ENCODE measurements at places on chromosomes 5 and 9.

GRCh38 chr9:2018162-2018643 is 3.1 kb downstream of the SMARCA2 start:
- no peak for DNase-seq

GRCh38 chr5:111582993-111583601 is 70.8 kb upstream of the STARD4 start:
- DNase-seq: peak; percentile 70

GRCh38 chr9:107571148-107571547 is 81.6 kb upstream of the KLF4 start:
- DNase-seq: no peak

- DNase-seq: no peak
These were observed 212.5 kb downstream of the DEPDC1B start for GRCh38 chr5:60487476-60487875.

DNA sequence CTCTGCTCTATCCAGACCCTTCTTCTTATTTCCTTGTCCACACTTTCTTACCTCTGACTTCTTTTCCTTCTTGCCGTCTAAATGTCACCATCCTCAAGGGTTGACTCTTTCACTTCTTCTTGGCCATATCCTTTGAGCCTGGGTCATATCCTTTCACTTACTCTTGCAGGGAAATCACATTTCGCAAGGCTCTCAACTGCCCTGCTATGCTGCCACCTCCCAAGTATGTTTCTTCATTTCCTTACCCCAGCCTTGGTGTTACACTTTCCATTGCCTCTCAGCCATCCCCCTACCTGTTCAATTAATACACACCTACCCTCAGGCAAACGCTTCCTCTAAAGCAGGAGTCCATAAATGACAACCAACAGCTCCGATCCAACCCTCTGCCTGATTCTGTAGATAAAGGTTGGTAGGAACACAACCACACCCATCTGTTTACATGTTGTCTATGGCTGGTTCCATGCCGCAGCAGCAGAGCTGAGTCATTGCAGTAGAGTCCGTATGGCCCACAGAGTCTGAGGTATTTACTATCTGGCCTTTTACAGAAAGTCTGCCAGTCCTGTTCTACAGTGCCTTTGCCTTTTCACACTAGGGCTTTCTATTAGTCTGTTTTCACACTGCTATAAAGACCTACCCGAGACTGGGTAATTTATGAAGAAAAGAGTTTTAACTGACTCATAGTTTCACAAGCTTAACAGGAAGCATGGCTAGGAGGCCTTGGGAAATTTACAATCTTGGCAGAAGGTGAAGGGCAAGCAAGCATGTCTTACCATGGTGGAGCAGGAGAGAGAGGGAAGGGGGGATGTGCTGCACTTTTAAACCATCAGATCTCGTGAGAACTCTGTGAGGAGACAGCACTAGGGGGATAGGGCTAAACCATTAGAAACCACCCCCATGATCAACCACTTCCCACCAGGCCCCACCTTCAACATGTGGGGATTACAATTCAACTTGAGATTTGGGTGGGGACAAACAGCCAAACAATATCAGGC is 97.9 kb downstream of the SV2C start:
- DNase-seq: no peak

GRCh38 chr9:2227144-2227867 is 212.2 kb downstream of the SMARCA2 start:
- DNase-seq: no peak

DNA sequence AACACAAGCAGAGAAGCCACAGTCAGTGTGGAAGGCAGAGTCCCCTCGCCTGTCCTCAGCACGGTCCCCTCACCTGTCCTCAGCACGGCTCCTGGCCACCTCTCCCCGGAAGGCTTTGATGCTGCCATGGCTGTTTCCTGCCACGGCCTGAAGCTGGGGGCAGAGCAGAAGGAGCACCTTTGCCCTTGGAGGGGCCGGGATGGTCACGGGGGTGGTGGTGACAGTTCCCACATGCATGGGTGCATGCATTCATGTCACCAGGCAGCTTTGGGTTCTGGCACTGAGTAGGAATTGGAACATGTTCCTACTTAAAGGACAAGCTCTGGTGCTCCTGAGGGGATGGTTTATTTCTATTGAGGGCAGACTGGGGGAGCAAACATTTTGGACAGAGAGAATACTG is 57.8 kb upstream of the PHYKPL start:
- DNase-seq: no peak

DNA sequence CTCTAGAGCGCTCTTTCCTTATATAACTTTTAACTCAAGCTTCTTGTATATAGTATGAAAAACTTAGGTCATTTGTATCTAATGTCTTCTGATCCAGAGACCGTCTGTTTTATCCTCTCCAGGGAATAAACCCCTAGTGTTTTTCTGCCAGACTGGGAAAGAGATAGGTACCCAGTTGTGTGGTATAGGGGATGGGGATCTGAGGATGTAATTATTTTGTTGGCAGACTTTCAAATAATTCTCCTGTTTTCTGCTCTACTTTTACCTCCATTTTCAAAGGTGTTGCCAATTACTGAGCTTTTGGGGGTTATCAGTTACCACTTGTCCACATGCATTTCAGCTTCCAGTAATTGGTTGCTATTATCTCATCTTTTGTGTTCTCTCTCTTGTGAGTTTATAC is 17.9 kb downstream of the CCDC171 start:
- no peak for DNase-seq

GRCh38 chr5:43016217-43016779 is 23.8 kb downstream of the ANXA2R start:
- DNase-seq: no peak

GRCh38 chr9:8349376-8349775 is 549.8 kb upstream of the DMAC1 start:
- DNase-seq: no peak

- DNase-seq: no peak
These were observed 10.3 kb upstream of the PRUNE2 start for GRCh38 chr9:76916231-76916630.

DNA sequence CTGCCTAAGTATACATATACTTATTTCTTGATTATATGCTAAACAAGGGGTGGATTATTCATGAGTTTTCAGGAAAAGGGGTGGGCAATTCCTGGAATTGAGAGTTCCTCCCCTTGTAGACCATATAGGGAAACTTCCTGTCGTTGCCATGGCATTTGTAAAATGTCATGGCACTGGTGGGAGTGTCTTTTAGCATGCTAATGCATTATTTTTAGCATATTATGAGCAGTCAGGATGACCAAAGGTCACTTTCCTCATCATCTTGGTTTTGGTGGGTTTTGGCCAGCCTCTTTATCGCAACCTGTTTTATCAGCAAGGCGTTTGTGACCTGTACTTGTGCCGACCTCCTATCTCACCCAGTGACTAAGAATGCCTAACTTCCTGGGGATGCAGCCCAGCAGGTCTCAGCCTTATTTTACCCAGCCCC is 80.9 kb downstream of the ALDH7A1 start:
- no peak for DNase-seq

- DNase-seq: no peak
These were observed 195.0 kb downstream of the FER start for GRCh38 chr5:108942701-108943100.

GRCh38 chr5:42720251-42720650 is 36.4 kb upstream of the CCDC152 start:
- no peak for DNase-seq

DNA sequence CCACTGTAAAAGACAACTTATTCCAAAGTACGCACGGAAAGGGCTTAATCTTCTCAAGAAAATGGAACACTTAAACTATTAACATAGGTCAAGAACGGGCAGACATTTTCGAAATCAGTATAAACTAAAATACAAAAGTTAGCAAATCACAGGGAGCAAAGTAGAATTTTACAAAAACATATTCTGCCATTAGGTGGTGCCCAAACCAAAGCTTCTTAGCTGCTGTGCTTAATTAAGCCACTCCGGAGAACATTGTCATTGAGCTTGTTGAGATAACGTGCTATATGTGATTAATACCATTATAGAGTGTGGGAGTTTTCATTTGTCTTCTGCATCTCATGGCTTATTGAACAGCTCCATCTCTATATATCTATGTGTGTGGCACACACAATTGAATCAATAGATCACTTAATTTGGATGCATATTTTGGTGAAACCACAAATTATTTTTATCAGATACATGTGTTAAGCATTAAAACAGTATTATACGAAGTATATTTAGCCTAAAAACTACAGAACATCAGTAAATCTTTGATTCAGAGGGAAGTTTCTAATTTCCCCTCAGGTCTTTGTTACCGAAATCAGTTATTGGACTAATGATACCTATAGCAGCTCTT is 23.4 kb downstream of the UBLCP1 start:
- DNase-seq: peak; percentile 3

DNA sequence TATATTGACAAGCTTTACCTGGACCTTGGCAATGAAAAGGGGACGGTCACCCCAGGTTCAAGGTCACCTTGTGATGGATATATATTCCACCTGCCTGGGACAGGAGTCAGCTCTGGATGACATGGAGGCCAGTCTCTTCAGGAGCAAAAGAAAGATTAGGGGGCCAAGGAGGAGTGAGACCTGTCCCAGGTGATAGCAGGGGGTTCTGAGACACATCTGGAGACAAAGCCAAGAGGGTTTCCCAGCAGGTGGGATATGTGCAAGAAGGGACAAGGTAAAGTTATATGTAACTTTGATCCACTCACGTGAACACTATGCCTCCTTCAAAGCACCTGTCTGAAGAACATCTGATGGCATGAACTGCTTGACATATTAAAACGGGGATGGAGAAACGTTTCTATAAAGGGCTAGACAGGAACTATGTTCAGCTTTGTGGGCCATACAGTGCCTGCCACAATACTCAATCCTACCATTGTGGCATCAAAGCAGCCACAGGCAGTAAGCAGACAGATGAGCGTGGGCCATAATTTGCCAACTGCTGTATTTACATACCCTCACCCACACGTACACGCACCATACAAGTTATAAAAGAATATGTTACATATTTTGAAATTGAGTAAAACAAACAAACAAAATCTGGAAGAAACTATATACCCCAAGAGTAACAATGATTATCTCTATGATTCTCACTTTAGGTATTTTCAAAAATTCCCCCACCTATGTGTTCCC is 62.9 kb upstream of the ZNF622 start:
- DNase-seq: no peak

- no peak for DNase-seq
These were observed 44.6 kb downstream of the PNPLA7 start for GRCh38 chr9:137505421-137506140.

GRCh38 chr5:10639846-10640368 is 76.0 kb downstream of the ANKRD33B start:
- DNase-seq: no peak

DNA sequence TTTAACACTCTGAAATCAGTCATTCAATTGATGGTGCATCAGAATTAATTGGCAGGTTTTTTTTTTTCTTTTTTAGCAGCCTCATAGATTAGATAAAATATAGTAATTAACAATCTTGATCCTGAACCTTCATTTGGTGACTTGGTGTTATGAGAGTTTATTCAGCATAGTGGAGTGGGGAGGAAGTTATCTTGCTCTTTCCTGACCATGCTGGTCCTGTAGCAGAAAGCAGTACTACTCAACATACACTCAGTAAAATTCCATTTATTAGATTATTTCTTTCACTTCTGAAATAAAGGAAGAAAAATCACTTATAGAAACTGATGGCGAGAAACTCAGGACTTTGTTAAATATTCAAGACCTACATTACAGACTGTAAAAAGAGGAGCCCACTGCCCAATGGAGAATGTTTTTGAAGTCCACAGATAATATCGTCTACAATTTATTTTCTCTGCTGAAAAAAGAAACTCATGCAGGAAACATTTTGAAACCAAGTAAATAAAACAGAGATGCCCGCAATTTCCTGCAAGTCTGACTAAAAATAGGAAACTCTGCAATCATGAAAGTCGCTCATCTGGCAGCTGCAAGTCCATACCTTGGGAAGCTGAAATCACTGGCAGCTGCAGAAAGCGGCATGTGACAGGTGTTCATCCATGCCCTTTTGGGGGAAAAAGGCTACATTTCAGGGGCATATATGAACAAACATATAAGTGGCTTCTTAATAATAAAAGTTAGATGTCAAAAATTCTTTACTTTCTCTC is 233.2 kb upstream of the RFX3 start:
- no peak for DNase-seq

DNA sequence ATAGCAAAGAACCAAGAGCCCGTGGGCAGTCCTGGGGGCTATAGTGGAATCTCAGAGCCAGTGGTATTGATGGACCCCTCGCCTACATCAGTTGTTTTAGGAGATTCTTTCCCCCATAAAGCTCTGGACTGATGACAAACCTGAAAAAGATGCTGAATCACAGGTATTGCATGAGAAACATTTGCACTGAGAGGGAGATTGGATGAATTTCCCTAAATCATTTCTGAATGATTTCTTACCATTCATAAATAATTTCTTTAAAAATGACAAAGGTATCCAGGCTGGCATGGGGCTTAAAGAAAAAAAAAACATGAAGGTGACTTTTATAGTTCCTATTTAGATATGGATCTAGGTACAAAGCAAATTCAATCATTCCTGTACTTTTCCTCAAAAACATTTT is 54.0 kb upstream of the SLIT3 start:
- no peak for DNase-seq

GRCh38 chr5:143213231-143213850 is 190.1 kb downstream of the NR3C1 start:
- DNase-seq: peak; percentile 10

DNA sequence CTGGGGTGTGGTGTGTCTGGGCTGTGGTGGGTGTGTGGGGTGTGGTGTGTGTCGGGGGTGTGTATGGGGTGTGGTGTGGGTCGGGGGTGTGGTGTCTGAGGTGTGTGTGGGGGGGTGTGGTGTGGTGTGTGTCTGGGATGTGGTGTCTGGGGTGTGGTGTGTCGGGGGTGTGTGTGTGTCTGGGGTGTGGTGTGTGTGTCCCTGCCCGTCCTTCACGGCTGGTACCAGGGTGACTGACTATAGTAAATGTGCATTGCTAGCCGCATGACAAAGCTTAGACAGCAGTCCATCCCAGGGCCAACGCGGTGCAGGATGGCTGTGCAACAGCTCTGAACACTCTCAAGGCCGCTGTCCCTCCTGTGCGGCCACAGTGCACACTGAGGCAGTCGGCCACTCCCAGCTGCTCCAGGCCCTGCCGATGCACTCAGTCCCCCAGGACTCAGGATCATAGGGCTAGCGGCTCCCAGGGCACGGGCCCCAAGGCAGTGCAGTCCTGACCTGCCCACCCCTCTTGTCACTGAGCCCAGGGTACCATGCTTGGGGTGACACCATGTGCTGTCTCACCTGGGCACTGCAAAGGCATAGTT is 54.0 kb downstream of the SECISBP2 start:
- no peak for DNase-seq

- DNase-seq: no peak
These were observed 42.6 kb downstream of the ADAMTSL1 start for GRCh38 chr9:18516514-18516913.

DNA sequence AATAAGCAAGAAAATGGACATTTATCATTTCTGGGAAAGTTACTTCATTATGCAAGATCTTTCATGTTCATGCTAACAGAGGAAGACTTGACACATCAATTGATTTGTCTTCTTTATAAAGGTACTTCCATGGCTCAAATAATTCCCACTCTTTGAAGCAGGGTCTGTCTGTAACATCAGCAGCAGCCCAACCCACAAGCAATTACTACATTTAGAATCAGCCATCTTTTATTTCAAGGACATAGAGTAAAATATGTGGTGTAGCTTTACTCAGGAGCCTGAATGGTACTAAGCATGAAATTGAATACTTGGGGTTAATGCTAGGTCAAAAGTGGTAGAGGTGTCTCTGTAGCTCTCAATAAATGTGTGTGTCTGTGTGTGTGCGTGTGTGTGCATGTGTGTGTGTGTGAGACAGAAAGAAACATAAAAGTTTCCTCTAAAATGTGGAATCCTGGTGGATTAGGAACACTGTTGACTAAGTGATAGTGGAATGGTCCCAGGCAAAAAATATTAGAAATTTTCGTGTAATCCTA is 581.1 kb downstream of the CAAP1 start:
- no peak for DNase-seq
